ENCODE measurements at places on chromosomes 3 and 15. TPM values are rescaled to one million over a fixed set of nuclear protein-coding genes. Genes with fewer than 3 reads are reported as not detected.

SCN5A gene
- not detected for total RNA-seq

LINGO1 gene
- under 0.01 TPM for total RNA-seq

MORC1 gene
- not detected for total RNA-seq

GOLGA6B gene
- not detected for total RNA-seq

BAHD1 gene
- 5.5 TPM for total RNA-seq
